ENCODE measurements at places on chromosomes 4 and X. TPM values are rescaled to one million over a fixed set of nuclear protein-coding genes. Genes with fewer than 3 reads are reported as not detected.

Gene NLRP2B
- total RNA-seq, result not detected

Gene PPA2
- 54.3 TPM for total RNA-seq

Gene ZNF630
- total RNA-seq, result not detected

Gene GYPA
- total RNA-seq, result not detected

Gene DCAF8L1
- not detected for total RNA-seq

Gene TRIM60
- total RNA-seq, result not detected

Gene CT45A3
- total RNA-seq, result not detected

Gene GAB3
- 7.1 TPM for total RNA-seq

Gene NUDT10
- 0.27 TPM for total RNA-seq

DNA sequence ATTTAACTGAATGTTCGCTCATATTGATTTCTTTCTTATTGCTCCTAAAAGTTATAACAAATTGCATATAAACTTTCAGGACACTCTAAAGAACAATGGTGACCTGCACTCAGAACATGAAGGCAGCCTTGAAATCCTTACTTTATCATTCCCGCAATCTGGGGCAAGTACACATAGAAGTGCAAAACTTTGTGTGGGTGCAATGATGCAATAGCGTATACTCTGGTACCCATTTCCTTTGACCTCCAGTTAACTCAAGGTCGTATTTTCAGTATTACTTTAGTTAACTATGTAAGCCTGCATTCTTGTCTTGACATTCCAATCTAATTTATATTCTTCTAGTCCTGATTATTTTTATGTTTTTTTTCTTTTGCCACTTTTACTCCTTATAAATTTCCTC is 64.7 kb downstream of the C4orf46 start:
- DNase-seq, result no peak

- no peak for DNase-seq
Measured at GRCh38 chr4:60989141-60989540, 211.0 kb upstream of the ADGRL3 start.

DNA sequence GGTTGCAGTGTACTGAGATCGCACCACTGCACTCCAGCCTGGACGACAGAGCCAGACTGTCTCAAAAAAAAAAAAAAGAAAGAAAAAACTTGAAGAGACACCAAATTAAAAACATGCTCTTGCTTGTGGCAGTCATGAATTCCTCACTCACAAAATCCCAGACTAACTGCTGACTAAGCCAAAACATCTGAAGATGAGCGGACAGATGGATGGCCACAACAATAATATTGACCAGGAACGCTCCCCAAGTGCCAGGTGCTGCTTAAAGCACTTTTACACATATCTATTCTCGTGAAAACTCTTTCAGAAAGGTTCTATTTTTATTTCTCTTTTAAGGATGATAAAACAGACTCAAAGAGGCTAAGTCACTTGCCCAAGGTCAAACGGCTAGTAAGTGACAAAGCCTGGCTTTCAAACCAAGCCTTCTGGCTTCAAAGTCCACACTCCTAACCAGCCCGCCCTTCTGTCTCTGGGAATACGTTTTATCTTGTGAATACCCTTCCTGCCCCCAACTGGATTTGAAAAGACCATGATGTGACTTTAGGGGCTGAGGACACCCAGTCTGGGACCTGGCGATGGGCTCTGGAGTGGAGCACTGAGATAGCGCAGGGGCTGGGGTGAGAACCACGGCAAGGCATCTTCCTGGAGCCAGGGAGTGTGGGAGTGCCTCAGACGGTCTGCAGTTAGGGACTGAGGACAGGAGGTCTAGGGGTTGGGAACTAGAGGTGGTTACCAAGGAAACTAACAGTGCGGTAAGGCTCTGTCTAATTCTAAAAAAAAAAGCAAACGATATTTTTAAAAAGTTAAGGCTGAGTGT is 9.5 kb upstream of the CXCR3 start:
- DNase-seq, result no peak

DNA sequence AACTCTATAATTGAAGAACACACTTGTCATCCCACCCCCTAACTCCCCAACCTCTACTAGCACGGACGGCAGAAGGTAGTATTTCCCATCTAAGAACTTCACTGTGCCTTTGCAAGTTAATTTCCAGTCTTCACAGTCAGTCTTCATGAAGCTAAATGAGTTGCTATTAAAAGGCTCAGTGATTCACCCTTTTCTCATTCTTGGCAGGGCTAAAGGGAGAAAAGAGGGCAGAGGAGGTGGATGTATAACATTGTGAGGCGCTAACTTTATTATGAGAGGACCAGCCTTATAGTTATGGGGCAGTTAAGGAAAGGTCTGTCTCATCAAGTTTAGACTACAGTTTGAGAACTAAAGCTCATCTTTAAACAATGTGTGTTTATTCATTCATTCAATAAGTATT is 161.0 kb upstream of the S100G start:
- DNase-seq, result no peak

DNA sequence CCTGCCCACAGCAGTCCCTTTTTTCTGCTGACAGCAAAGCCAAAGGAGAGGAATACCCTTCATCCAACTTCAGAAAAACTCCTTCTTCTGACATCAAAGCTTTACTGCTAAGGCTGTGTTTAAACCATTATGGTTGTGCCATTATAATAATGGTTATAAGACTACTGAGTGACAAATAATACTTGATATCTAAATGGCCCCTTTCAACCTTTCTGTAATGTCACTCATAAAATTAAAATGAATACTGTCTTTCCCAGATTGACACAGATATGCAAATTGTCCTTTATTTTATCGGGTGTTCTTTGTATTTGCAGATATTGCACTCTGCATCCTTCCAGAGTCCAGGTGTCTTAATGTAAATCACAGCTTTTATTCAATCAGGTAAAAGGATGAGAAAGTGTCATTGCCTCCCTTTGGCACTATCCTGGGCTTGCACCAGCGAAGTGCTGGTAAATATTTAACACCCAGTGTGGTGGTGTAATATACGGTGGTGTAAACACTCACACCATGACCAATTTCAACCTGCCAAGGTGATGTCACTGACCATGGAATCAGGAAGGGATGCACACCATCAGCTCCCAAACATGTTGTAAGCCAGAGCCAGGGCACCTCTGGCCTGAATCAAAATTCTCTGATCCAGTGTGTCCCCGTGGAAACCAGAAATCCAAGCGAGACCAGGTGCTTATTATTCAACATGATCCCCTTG is 139.4 kb upstream of the TENM3 start:
- DNase-seq, result no peak

GRCh38 chr4:54256491-54257486 is 27.7 kb downstream of the PDGFRA start:
- no peak for DNase-seq

DNA sequence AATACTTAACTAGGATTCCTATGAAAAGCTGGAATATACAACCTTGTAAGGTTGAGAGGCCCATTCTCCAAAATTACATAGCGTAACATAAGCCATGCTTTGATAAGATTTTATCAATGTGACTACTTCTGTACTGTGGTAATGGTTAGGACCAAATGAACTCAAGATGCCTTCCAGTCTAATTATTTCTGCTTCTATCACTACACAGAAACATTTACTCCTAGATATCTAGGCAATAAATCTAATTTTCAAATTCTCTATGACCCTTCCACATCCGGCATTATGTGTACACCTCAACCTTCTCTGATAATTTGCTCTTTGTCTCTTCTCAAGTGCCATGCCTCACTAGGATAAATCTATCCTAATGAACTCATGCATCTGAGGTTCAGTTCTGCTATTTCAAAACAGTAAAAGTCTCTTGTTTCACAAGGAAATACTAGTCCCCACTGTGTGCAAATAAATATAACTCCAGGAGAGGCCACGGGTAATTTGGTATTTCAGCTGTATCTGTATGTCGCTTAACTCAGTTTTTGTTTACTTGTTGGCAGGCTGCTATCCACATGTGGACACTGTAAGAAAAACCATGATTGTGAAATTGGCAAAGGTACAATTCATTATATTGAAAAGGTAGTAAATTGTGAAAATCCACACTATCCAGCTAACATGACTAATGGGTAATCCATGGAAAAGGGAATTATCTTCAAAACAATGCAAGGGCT is 93.3 kb downstream of the PRDM5 start:
- no peak for DNase-seq

- peak; percentile 25 for DNase-seq
Measured at GRCh38 chr4:79917246-79917645, 155.8 kb downstream of the ANTXR2 start.

- DNase-seq, result no peak
Measured at GRCh38 chr4:40514497-40514951, 115.1 kb downstream of the RBM47 start.

GRCh38 chr4:169245061-169245460 is 25.7 kb downstream of the SH3RF1 start:
- DNase-seq, result no peak

- DNase-seq, result no peak
Measured at GRCh38 chr4:104967034-104967401, 179.7 kb upstream of the TET2 start.

DNA sequence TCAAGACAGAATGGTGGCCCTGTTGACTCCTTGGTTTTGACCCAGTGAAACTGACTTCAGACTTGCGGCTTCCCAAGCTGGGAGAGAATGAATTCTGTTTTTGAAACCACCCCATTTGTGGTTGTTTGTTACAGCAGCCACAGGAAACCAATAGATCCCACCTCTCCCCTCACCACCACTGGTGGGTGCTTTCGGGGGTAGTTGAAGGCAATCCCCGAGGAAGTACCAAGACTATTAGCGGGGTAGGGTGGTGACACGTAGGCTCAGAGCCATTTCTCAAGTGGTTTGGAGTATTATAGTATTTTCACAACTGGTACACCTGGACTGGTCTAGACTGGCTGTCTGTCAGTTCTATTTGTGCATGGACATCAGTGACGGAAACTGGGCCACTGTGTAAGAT is 189.1 kb upstream of the RBPJ start:
- no peak for DNase-seq

DNA sequence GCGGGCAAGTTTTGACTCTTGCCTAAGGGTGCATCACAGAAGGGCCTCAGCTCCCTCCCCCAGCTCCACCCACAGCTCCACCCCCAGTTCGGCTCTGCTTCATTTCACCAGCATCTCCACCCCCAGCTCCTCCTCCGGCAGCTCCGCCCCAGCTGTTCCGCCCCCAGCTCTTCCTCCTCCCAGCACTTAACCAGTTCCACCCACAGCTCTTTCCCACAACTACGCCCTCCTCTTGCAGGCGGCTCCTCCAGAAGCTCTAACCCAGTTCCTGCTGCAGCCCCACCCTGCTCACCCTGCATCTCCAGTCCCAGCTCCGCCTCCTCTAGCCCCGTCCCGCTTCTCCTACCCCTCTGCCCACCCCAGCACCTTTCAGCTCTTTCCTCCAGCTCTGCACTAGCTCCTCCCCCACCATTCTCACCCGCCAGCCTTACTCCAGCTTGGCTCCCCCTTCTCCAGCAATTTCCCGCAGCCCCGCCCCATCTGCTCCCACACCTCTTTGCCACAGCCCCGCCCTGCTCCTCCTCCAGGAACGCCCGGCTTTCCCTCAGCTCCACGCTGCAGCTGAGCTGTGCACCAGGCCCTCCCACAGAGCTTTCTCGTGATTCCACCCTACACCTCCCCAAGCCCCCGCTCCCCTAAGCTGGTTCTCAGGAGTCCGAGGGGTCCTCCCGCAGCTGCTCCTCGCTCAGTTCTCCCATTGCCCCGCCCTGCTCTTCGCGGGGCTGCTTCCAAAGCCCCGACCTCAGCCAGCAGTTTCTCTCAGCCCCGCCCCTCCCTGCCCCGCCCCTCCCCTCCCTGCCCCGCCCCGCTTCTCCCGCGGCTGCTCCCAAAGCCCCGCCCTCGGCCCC is 1.3 kb upstream of the EOLA1 start:
- peak; percentile 75 for DNase-seq
